ENCODE measurements at places on chromosomes 4 and X. TPM values are rescaled to one million over a fixed set of nuclear protein-coding genes. Genes with fewer than 3 reads are reported as not detected.

Gene TRIM61
- polyA plus RNA-seq = 1.3 TPM

GRCh38 chr4:47837094-47837907 lies 566 bp downstream of the CORIN start:
- DNase-seq = no peak

DNA sequence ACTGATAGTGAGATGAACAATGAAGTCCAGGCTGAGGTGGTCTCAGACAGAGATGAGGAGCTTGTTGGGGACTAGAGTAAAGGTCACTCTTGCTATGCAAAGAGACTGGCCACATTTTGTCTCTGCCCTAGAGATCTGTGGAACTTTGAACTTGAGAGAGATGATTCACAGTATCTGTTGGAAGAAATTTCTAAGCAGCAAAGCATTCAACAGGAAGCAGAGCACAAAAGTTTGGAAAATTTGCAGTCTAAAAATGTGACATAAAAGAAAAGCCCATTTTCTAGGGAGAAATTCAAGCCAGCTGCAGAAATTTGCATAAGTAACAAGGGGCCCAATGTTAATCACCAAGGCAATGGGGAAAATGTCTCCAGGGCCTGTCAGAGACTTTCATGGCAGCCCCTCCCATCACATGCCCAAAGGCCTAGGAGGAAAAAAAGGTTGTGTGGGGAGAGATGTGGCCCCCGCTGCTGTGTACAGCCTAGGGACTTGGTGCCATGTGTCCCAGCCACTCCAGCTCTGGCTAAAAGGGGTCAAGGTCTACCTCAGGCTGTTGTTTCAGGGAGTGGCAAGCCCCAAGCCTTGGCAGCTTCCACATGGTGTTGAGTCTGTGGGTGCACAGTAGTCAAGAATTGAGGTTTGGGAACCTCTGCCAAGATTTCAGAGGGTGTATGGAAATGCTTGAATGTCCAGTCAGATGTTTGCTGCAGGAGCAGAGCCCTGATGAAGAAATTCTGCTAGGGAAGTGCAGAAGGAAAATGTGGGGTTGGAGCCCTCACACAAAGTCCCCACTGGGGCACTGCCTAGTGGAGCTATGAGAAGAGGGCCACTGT lies 262.8 kb downstream of the DKK2 start:
- peak; percentile 27 for DNase-seq

Gene STATH
- polyA plus RNA-seq = not detected

Gene SCRG1
- polyA plus RNA-seq = 0.47 TPM

- no peak for DNase-seq
Measured at GRCh38 chr4:168835880-168836454, 174.1 kb downstream of the CBR4 start.
